ENCODE measurements at places on chromosomes 3 and 15.

- peak; percentile 73 for DNase-seq
These were observed 400.2 kb upstream of the TBL1XR1 start for GRCh38 chr3:177597311-177598096.

GRCh38 chr15:51416129-51416528 is 74.7 kb downstream of the GLDN start:
- DNase-seq, result no peak

GRCh38 chr15:89381888-89382686 is 47.5 kb upstream of the POLG start:
- no peak for DNase-seq

- DNase-seq, result no peak
These were observed 76.6 kb downstream of the SLC25A26 start for GRCh38 chr3:66297260-66297873.

DNA sequence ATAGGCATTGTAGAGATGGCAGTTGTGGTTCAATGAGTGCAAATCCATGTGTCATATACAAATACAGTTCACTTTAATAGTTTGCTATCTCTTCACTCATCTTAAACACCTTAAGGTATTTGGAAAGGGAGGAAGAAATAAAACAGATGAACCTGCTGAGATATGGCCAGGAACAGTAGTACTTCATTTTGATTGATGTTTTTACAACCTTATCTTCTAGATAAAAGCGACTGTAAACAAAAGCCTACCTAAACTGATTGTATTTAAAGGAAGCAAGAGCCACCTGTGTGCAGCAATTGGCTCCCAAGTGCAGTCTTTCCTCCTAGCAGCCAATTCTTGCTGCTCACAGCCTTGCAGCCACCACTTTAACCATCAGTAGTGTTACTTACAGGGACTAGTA is 217.7 kb downstream of the CDIN1 start:
- DNase-seq, result peak; percentile 32

- DNase-seq, result no peak
These were observed 39.6 kb downstream of the COL8A1 start for GRCh38 chr3:99678023-99678422.

DNA sequence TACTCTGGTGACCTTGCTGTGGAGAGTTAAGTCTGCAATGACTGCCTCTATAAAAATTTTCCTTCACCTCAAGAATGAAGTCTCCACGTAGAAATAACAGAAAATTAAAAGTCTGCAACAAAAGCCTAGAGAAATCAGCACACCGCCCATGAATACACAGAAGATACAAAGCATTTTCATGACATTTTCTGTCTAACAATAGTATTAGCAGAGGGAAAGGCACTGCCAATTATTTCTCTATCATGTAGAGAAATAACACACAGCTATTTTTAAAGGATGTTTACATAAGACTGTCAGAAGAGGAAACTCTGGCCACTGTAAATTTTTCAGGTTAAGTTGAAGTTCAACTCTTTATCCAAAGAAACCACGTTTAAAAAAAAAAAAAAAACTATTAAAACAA is 80.8 kb downstream of the GSK3B start:
- DNase-seq, result no peak

GRCh38 chr3:183485093-183485492 is 56.7 kb upstream of the MCF2L2 start:
- DNase-seq, result no peak

DNA sequence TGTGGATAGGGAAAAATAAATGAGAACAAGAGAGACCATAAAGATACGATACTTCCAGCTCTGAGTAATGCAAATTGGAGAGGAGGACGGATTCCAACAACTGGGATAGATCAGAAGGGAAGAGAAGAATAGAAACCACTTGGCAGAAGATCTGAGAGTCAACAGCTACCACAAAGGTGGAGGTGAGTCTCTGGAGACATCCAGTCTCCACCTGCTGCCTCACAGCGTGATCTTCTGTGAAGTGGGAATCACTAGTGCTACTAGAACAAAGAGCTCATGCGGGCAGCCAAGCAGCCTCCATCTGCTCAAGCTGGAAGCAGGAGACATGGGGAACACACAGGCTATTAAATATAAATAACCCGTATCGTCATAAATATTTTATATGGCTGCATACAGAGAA is 558.5 kb upstream of the CFAP20DC start:
- DNase-seq, result peak; percentile 62

DNA sequence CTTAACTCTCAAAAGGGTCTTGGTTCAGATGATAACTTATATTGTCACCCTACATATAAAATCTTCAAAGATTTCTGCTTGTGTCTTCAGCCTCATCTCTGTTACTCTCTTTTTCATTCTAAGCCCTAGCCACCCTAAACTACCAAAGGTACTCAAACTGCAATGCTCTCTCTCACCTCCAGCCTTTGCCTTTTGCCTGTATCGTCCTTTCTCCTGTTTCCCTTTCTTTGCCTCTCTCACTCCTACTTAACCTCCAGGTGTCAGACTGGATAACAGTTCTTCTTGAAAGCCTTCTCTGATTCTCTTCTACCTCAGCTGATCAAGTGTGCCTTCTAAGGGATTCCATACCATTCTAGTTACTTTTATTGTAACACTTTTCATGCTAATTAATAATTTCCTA is 149.8 kb downstream of the SERPINI1 start:
- DNase-seq, result no peak

GRCh38 chr15:52383100-52383588 is 87.5 kb upstream of the MYO5C start:
- DNase-seq, result no peak

- DNase-seq, result no peak
These were observed 113.8 kb upstream of the CCDC54 start for GRCh38 chr3:107263269-107264021.

DNA sequence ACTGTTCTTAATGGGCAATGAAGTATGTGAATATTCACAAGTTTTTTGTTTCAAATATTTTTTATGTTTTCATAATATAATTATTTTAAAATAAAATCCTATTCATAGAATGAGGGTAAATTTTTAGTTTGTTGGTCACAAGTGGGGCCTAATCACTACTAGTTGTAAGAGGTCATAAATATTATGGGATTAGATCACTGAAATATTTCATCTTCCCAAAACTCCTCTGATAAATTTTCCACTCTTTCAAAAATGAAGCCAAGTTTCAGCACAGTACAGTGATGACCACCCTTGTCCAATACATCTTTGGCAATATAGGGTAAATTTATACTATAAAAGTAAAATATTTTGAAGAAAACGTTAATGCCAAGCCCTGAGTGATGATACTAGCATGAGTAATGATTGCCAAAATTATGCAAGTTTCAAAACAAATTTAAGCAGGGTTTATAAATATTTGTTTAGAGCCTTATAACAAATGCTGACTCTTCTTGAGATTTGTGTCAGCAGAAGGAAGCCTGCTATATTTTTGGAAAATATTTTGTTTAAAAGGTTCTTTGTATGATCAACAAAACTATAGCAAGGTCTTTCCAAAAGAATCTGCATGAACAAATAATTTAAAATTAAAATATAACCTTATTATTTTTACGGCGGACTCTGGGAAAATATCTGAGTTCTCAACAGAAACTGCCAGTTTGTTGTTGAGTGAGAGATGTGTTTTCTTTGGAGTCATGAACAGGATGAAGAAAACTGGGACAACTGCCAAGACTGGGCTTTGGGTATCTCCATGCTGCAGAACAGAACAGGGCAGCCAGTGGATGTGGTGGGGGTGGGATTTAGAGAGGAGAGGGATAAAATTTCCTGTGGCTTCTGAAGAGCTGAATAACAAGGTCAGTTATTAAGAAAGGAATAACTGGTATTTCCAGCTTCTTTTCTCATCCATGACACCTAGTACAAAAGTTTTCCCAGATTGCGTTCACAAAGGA is 17.9 kb upstream of the TM4SF1 start:
- DNase-seq, result peak; percentile 65

- no peak for DNase-seq
These were observed 85.7 kb downstream of the CRYGS start for GRCh38 chr3:186458306-186459107.

GRCh38 chr3:29454161-29454611 is 173.3 kb downstream of the RBMS3 start:
- no peak for DNase-seq

DNA sequence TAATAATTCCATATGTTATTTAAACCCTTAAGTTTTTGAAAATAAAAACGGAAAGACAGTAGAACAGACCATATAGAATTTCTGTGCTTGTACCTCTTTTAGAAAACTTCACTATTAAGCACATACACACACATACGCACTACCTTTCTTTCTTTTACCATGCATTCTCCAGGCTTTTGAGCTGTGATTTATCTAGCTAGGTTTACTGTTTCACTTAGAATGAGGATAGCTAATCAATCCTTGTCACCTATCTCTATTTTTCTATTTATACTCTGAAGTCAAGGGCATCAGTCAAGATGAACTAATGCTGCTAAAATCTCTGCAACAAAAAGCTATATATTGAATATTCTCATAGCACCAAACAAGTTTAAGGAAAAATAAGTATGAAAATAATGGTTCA is 43.2 kb downstream of the GOLIM4 start:
- DNase-seq, result no peak

- DNase-seq, result no peak
These were observed 11.2 kb downstream of the RPL32 start for GRCh38 chr3:12829886-12830784.

- DNase-seq, result no peak
These were observed 186.8 kb downstream of the SHOX2 start for GRCh38 chr3:157919319-157919887.

DNA sequence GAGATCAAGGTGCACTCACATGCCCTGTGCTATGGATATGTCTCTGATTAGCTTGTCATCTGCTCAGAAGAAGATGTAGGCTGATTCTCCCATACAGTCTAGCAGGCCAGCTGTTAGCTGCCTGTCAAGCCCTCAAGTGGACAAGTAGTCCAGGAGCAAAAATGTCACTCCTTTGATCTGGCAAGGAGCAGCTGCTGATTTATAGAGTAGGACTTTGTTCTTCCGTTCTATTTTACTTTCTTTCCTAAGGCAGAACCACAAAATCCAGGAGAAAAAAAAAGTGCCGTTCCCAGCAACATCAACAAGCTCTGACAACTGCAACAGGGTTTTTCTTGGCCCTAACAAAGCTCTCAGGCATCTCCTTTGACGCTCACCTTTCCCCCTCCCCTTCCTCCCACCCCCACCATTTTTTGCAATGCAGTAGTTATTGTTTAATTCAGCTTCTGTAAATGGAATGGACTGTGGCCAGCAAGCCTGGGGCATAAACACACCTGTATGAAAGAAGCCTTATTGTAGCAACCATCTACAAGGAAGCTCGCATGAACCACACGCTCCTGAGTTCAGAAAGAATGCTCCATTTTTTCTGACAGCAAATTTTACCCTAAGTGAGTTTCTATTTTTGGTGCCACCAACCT is 196.3 kb downstream of the MEIS2 start:
- DNase-seq, result peak; percentile 76

DNA sequence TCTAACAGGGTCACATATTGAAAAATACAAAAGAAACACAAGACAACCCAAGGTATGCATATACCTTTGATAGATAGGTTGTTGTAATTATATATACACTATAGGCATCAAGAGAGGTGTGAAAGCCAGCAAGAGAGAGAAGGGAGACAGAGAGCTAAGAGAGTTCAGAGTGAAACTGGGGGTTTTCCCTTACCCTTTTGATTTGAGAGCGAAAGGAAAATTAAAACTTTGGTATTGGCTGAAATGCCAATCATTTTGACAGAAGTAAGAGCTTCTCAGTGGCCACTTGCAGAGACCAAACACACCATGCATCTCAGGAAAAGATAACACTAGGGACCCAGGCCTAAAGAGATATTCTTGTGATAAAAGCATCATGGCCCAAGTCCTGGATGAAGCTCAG is 183.6 kb downstream of the SHOX2 start:
- no peak for DNase-seq

DNA sequence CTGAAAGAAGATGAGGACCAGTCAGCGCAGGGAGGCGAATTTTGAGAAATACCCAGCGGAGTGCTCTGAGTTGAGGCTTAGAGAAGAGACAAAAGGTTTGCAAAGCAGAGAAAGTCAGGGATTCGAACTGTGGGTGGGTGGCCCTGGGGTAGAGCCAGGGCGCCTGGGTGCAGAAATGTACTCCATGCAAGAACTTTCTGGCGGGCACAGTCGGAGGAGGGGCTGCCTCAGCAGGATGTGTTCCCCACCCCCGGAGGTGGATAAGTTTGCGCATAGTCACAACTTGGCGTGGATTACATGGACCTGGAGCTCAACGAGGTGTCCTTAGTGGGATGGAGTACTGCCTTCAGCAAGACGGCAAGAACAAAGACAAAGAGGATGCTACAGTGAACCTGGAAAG is 117.3 kb upstream of the ALDH1A3 start:
- no peak for DNase-seq

GRCh38 chr3:82354228-82354627 is 592.8 kb upstream of the GBE1 start:
- no peak for DNase-seq

GRCh38 chr15:100909989-100910955 is 8.9 kb upstream of the LRRK1 start:
- DNase-seq, result no peak

DNA sequence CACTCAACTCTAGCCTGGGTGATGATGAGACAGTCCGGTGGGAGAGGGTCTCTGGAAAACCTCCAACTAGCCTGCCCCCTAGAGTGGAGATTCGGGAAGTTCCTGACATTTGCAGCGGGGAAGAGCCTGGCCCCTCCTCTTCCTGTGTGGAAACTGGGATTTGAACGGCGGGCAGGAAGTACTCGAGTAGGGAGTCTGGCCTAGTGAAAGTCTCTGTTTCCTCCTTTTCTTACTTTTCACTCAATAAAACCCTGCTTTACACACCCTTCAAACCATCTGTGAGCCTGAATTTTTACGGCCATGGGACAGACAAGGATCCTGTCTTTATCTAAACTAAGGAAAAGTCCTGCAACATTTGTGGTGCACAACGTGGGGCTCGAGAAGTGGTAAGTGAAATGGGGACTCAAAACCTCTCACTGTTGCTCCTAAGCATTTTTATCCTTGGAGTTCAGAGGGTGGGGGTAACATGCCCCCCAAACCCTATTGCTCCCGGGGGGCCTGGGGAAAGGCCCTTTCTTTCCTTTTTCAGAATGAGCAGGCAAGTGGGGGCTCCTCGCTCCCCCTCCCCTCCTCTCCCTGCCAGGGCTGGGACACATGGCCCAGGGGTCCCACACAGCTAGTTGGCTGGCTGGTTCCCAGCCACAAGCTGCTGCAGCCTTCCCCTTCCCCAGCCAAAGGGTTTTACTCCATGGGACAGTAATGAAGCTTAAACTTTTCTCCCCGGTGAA is 224.7 kb upstream of the GBE1 start:
- DNase-seq, result no peak

GRCh38 chr3:37457378-37458065 is 283.1 kb upstream of the LRRFIP2 start:
- DNase-seq, result no peak

DNA sequence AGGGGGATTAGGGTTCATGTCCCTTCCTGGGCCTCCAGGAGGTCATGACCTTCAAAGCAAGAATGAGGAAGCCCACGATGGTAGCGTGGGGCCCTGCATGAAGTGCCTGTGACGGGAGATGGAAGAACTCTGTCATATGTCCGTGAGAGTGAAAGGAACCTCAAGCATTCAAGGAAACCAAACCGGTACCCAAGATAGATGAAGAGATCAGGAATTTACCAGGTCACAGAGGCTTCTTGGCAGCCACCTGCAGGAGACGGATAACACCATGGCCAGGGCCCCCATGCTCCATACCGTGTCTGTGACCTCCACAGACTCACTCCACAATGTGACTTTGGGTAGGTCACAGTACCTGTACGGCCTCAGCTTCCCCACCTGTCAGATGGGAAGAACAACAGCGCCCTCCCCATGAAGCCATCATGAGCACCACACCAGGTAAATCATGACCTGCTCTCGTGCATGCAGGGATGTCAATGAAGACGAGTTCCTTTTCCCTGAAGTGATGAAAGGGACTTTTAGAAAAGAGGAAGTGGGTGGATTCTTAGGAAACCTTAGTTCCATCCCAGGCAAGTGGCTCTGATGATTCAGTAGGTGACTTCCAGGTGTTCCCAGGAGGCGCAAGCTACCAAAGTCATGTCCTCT is 23.3 kb upstream of the CYP11A1 start:
- DNase-seq, result no peak
